ENCODE measurements at places on chromosomes 4 and X. TPM values are rescaled to one million over a fixed set of nuclear protein-coding genes. Genes with fewer than 3 reads are reported as not detected.

- no peak for DNase-seq
These were observed 22.0 kb downstream of the CT47C1 start for GRCh38 chrX:119094819-119095218.

DNA sequence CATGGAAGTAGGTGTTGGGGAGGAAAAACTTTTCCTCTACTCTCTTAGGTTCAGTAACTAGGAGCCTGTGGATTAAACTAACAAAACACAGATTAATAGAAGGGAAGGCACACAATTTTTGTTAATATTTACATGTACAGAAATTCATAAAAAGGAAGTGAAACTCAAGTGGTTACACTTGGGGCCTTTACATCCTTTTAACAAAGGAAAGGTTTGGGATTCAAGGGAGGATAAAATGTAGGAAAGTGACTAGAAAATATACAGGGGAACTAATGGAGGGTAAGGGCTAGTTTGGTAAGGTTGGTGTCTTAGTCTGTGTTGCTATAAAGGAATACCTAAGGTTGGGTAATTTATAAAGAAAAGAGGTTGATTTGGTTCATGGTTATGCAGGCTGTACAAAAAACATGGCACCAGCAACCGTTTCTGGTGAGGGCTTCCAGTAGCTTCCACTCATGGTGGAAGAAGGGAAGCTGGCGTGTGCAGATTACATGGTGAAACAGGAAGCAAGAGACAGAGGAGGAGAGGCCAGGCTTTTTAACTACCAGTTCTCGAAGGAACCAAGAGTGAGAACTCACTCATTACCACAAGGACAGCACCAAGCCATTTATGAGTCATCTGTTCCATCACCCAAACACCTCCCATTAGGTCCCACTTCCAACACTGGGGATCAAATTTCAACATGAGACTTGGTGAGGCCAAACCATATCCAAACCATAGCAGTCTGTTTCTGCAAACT is 124.4 kb downstream of the CHRDL1 start:
- no peak for DNase-seq

DNA sequence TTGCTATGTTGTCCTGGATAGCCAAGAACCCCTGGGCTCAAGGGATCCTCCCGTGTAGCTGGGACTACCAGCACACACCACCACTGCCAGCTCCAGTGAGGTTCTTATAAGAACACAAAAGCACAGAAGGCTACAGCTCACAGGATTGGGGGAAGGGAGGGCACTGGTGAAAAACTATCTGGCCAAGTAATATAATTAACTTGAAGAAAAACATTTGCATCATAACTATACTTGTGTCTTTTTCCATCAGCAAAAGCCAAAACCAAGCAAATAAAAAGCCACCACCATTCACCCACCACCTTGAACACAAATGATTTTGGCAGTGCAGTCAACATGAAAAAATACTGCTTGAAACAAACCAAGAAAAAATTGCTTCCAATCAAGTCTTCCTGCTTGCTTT is 188.2 kb downstream of the MAML3 start:
- no peak for DNase-seq

The RTL3 gene
- not detected for total RNA-seq

DNA sequence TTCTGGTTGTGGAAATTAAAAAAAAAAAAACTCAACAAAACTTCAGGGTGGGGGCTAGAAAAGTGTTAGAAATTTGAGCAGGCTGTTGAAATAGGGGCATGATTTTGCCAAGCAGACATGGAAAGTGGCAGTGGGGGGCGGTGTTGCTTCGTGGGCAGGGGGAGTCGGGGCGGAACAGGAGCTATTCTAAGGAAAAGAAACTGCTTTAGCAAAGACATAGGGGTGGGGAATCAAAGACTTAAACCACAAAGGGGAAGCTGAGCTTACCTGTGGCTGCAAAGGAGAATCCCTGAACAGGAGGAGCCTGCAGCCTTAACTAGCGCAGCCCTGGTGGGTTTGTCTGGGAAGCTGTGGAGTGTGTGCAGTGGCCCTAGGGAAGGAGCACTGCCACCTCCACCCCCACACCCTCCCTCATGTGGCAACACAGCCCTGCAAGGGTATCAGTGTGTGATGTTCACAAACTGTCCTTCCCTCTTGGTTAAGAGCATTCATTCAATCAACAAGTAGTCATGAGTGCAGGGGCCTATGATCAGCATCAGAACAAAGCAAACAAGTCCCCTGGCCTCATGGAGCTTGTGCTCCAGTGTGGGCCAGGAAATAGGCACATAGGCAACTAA is 20.5 kb downstream of the SEL1L3 start:
- DNase-seq, result no peak

DNA sequence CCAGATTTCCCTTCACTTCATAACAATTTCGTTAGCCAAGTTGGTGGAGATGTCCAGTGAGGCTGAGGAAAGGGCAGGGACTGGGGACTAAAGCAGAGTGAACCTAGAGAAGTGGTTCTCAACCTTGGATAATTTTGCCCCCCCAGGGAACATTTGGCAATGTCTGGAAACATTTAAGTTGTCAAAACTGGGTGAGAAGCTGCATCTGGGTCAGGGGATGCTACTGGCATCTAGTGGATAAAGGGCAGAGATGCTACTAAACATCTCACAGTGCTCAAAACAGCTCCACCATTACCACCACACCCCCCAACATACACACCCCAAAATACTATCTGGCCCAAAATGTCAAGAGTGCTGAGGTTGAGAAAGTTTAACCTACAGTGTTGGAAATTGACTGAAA is 32.0 kb upstream of the FGF16 start:
- no peak for DNase-seq

The RENBP gene
- 34.5 TPM for total RNA-seq

The FOXP3 gene
- total RNA-seq, result not detected

DNA sequence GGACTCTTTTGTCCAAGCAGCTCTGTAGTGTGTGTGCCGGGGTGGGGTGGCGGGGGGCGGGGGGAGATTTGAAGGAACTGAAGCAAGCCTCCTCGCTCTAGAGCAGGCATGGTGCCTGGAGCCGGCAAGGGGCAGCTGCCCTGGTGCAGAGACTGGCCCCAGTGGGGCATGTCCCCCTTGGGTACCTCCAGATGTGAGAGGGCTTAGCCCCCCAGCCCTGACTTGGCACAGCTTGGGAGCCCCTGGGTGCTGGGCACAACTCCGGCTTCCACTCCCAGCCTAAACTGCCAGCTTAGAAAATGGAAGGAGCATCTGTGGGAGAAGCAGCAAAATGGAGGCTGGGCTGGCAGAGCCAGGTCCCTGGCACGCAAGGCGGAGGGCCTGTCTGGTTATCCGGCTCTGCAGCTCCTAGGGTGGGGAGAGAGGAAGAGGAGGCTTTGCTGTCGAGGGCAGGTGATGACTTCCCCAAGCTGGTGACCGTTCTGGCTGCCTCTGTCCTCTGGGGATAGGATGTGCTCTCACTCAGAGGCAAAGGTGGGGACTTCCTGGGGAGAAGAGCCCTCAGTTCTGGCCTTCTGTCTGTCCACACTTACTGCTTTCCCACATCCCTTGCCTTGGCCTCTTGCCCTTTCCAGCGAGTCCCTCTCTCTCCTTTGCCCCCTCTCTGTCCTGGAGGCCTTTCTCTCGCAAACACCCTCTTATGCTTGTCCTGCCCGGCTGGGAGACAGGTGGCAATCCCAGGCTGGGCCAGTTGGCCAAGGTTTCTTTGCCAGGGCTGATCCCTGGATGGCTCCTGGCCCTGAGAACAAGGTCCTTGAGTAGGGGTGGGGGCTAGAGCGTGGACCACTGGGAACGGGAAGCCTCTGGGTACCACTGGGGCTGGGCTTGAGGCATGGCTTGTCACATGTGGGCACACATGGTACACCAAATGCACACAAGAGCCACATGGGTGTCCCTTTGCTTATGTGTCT is 2.0 kb downstream of the DLG3 start:
- DNase-seq, result no peak

The ELOVL6 gene
- total RNA-seq, result 6.9 TPM

The SLC2A9 gene
- total RNA-seq, result 5.5 TPM

The IKBKG gene
- total RNA-seq, result 29.8 TPM

The RAB41 gene
- not detected for total RNA-seq

- no peak for DNase-seq
These were observed 252.9 kb upstream of the CXXC4 start for GRCh38 chr4:104747635-104748034.

The OCIAD1 gene
- total RNA-seq, result 96.7 TPM

GRCh38 chr4:3517731-3518510 is 14.3 kb downstream of the LRPAP1 start:
- no peak for DNase-seq

The ASB5 gene
- total RNA-seq, result not detected

The VCX gene
- not detected for total RNA-seq
